ENCODE measurements at places on chromosomes 7 and 10.

DNA sequence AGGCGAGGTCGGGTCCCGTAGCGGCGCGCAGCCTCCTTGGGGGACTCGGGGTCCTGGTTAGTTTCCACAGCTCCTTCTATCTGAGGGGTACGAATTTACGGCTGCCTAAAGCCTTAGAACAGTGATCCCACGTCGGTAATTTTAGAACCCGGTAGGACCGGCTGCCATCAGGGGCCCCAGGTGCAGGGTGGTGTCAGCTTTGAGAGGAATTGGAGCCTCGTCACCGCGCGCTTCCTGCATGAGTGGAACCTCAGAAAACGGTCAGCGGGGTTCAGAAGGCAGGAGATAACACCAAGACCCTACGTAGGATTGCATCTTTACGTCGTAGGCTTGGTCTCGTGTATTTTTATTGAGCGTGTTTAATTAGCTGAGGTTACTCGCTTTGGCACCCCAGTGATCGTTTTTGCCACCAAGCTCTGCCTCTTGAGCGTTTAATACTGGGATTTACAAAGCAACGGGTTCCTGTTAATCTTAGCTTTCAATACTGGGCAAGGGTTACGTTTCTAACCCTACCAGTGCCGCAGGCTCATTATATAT lies 443 bp downstream of the RNF32 start:
- DNase-seq, result no peak

DNA sequence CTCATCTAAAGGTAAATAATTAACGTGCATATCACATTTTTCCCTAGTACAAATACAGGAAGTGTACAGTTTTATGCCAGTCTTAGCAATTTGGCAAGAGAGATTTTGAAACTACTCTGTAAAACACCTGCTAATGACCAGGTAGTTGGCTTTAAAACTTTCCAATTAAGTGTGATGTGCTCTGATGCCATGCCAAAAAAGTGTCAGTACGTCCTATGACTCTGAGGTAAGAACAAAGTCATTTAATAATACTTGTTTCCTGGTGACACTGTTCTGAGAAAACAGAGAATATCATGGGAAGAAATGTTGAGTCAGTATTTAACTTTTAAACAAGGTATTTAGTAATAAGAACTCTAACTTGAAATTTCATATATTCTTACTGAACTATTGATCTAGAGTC lies 9.6 kb downstream of the PDZD8 start:
- DNase-seq, result peak; percentile 40

- no peak for DNase-seq
Measured at GRCh38 chr10:43201545-43202131, 63.4 kb downstream of the CSGALNACT2 start.

DNA sequence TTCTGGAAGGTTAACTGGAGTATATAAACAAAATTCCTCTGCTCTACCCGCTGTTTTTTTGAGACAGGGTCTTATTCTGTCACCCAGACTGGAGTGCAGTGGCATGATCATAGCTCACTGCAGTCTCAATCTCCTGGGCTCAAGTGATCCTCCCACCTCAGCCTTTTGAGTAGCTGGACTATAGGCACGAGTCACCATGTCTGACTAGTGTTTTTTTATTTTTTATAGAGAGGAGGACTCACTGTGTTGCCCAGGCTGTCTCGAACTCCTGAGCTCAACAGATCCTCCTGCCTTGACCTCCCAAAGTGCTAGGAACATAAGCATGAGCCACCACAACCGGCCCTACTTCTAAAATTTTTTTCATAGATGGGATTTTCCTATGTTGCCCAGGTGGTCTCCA lies 2.2 kb downstream of the RAB18 start:
- DNase-seq, result no peak

GRCh38 chr7:79272066-79272669 lies 181.3 kb downstream of the MAGI2 start:
- DNase-seq, result peak; percentile 64

- no peak for DNase-seq
Measured at GRCh38 chr10:125995726-125996304, 99.5 kb downstream of the FANK1 start.

All from eye (tissue), 1 donor.